Mesothelial cell of epicardium (in vitro differentiated cells): ENCODE measurements at places on chromosomes 4 and X. TPM values are rescaled to one million over a fixed set of nuclear protein-coding genes. Genes with fewer than 3 reads are reported as not detected.
A peak's percentile ranks its signal among the peaks of the same experiment; 100 is the strongest.

The SSX2 gene
- total RNA-seq: not detected in 3 replicates

The MSX1 gene
- total RNA-seq: 44.9 to 50.3 TPM (median 46.0 TPM) in 3 replicates

The GLRA3 gene
- total RNA-seq: 0.02 TPM in 1 of 3 replicates, not detected in the others

- H3K4me3 ChIP-seq: no peak overlapping the region
- no peak for DNase-seq
- no peak overlapping the region for H3K27ac ChIP-seq
- H3K36me3 ChIP-seq: peaks cover 11% of the 10 kb centered on the region
Observed at GRCh38 chr4:122747883-122748282, 15.4 kb downstream of the BBS12 start.

GRCh38 chrX:46180258-46180687 lies 364.9 kb downstream of the ZNF674 start:
- no peaks in the 10 kb centered on the region for H3K27me3 ChIP-seq
- no peaks in the 10 kb centered on the region for H3K36me3 ChIP-seq
- DNase-seq: no peak

The PITX2 gene
- 88.7 to 99.3 TPM (median 95.5 TPM) in 3 replicates for total RNA-seq

DNA sequence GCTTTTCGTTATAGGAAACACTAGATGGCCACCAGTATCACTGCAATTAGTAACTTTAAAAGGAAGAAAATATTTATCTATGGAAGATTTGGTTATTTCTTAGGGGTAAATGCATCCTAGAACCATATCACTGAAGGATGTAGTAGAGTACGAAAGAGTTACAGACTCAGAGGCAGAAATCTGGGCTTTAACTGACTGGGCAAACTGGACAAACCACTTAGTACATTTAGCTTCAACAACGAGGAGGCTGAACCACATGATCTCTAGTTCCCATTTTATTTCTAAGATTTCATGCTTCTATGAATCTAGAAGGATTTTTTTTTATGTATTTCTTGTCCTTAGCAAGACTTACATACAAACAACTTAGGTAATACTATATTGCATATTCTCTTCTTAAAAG lies 93.0 kb downstream of the SMARCA5 start:
- H3K36me3 ChIP-seq: no peaks in the 10 kb centered on the region
- no peaks in the 10 kb centered on the region for H3K4me1 ChIP-seq
- H3K4me3 ChIP-seq: no peak overlapping the region
- no peak for DNase-seq

GRCh38 chr4:184732126-184732525 lies 1.8 kb downstream of the CENPU start:
- peak overlapping the region; percentile 97 for H3K27ac ChIP-seq
- H3K4me3 ChIP-seq: peak overlapping the region; percentile 96
- H3K36me3 ChIP-seq: peaks cover 16% of the 10 kb centered on the region
- peaks cover 30% of the 10 kb centered on the region for H3K4me1 ChIP-seq

The STATH gene
- not detected in 3 replicates for total RNA-seq

The AFF2 gene
- 5.8 TPM in 3 replicates for total RNA-seq

DNA sequence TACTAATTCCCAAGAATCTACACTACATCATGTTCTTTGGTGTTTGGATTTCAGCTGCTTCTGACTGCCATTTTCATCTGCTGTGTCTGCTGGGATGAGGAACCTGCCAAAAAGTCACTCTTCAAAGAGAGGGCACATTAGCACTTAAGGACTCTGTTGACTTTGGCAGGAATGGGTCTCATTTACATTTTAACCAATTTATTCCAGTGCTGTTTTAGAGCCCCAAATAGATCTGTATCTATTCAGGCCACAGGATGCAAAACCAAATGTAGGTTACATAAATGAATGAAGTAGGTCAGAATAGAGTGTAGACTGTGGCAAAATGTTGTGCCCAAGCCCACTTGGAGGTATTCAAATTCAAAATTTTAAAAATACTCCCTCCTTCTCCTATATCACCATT lies 14.4 kb downstream of the TXK start:
- H3K27me3 ChIP-seq: no peaks in the 10 kb centered on the region
- no peak overlapping the region for H3K27ac ChIP-seq

- H3K4me1 ChIP-seq: peaks cover 23% of the 10 kb centered on the region
- H3K27ac ChIP-seq: no peak overlapping the region
- H3K4me3 ChIP-seq: no peak overlapping the region
- DNase-seq: no peak
- peaks cover 17% of the 10 kb centered on the region for H3K36me3 ChIP-seq
Observed at GRCh38 chr4:41009411-41009810, 204.9 kb downstream of the APBB2 start.

DNA sequence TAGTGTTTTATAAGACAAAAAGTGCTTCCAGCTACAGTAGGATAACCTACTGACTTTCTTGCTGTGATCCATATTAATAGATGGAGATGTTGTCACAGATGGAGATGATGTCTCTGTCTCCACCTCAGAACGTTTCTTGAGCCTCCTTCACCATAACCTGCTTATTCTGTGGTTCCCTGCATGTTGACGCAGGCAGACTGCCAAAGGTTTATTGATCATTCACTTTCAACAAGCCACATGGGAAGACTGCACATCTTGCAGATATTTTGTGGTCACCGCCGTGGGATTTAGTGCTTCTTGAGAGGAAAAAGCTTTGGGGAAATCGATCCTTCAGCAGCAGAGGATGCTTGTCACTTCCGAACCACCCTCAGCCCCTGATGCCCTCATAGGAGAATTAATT lies 943.0 kb upstream of the PRKX start:
- no peak overlapping the region for H3K4me3 ChIP-seq
- H3K27me3 ChIP-seq: no peaks in the 10 kb centered on the region
- no peak for DNase-seq
- peaks cover 9% of the 10 kb centered on the region for H3K4me1 ChIP-seq
- H3K27ac ChIP-seq: no peak overlapping the region

The FGF16 gene
- total RNA-seq: not detected in 3 replicates

GRCh38 chr4:178953447-178954120 lies 1511.3 kb upstream of the AGA start:
- H3K27me3 ChIP-seq: no peaks in the 10 kb centered on the region
- no peaks in the 10 kb centered on the region for H3K4me1 ChIP-seq
- no peaks in the 10 kb centered on the region for H3K36me3 ChIP-seq
- H3K27ac ChIP-seq: no peak overlapping the region
- no peak overlapping the region for H3K4me3 ChIP-seq
- no peak for DNase-seq

The ADAMTS3 gene
- total RNA-seq: 9.2 to 11.0 TPM (median 10.7 TPM) in 3 replicates

DNA sequence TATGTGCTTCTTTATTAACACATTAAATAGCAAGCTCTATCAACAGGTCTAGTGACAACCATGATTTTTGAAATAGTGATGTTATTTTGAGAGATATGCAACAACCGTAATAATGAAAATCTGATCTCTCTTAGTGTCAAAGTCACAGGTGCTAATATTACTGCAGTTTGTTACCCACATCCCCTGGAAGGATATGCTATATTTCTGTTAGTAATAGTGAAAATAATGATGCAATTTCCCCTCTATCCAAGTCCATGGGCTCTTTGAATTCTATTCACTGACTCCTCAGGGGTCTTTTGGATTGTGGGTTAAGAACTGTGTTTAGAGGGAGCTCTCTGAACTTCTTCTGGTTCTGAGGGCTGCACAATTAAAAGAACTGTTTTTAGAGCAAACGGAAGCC lies 3.0 kb upstream of the HSD17B10 start:
- H3K36me3 ChIP-seq: no peaks in the 10 kb centered on the region
- H3K4me1 ChIP-seq: peaks cover 19% of the 10 kb centered on the region
- no peak overlapping the region for H3K27ac ChIP-seq
- H3K27me3 ChIP-seq: peaks cover 10% of the 10 kb centered on the region
- DNase-seq: no peak

The STEEP1 gene
- total RNA-seq: 21.6 to 24.9 TPM (median 22.3 TPM) in 3 replicates

The SOX3 gene
- total RNA-seq: not detected in 3 replicates

The MEPE gene
- not detected in 3 replicates for total RNA-seq

The G3BP2 gene
- total RNA-seq: 169 to 178 TPM (median 175 TPM) in 3 replicates

The REELD1 gene
- total RNA-seq: 0.13 to 0.45 TPM (median 0.16 TPM) in 3 replicates

- H3K4me1 ChIP-seq: no peaks in the 10 kb centered on the region
- no peak overlapping the region for H3K4me3 ChIP-seq
- H3K27ac ChIP-seq: no peak overlapping the region
- no peak for DNase-seq
Observed at GRCh38 chr4:189304809-189305208, 635.9 kb upstream of the FRG1 start.

DNA sequence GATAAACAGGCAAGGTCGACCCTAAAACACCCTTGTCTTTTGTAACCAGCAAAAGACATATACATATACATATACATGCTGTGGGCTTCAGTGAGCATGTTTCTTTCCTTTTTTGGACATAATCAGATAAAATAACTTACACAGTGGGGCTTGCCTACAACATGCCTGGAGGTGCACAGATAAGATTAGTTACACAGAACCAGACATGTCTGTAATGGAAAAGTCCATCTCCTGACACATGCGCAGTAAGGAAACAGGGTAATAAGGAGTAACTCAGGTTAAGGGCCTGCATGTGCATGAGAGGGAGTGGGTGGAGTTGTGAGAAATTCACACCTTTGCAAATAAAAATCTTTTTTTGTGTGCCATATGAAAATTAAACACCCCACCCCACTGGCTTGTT lies 3.4 kb downstream of the UGT2A1 start:
- peak overlapping the region; percentile 66 for H3K27ac ChIP-seq
- peaks cover 16% of the 10 kb centered on the region for H3K4me1 ChIP-seq
- H3K36me3 ChIP-seq: no peaks in the 10 kb centered on the region
- no peak overlapping the region for H3K4me3 ChIP-seq
- no peaks in the 10 kb centered on the region for H3K27me3 ChIP-seq

GRCh38 chr4:138537731-138538490 lies 295.8 kb upstream of the SLC7A11 start:
- peaks cover 16% of the 10 kb centered on the region for H3K4me1 ChIP-seq
- H3K4me3 ChIP-seq: no peak overlapping the region
- DNase-seq: no peak
- no peaks in the 10 kb centered on the region for H3K27me3 ChIP-seq
- H3K36me3 ChIP-seq: peaks cover 11% of the 10 kb centered on the region
- no peak overlapping the region for H3K27ac ChIP-seq

- no peak overlapping the region for H3K4me3 ChIP-seq
- no peaks in the 10 kb centered on the region for H3K4me1 ChIP-seq
- no peaks in the 10 kb centered on the region for H3K36me3 ChIP-seq
Observed at GRCh38 chr4:8696369-8697127, 104.0 kb downstream of the CPZ start.

The CAPN6 gene
- 84.3 to 90.8 TPM (median 88.2 TPM) in 3 replicates for total RNA-seq

GRCh38 chr4:102196221-102196620 lies 149.1 kb downstream of the SLC39A8 start:
- H3K4me1 ChIP-seq: no peaks in the 10 kb centered on the region
- DNase-seq: no peak
- no peaks in the 10 kb centered on the region for H3K27me3 ChIP-seq
- H3K4me3 ChIP-seq: no peak overlapping the region

DNA sequence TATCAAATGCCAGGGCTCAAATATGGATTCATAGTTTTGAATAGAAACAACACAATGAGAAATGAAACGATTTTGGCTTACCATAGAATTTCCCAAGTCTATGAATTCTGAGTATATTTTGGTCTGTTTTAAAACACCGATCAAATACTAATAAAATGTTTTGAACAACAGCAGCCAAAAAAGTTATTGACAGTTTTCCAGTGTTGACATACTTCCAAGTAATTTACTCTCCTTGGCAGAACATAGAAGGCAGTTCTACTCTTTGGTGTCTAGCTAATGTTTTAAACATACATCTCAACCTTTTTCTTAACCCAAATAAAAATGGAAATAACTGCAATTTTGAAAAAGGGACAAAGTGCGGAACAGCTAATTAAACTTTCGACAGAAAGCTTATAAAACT lies 1419.8 kb downstream of the ADGRL3 start:
- peaks cover 3% of the 10 kb centered on the region for H3K4me1 ChIP-seq
- no peak overlapping the region for H3K4me3 ChIP-seq
- H3K27ac ChIP-seq: no peak overlapping the region
- H3K27me3 ChIP-seq: no peaks in the 10 kb centered on the region
- no peaks in the 10 kb centered on the region for H3K36me3 ChIP-seq

GRCh38 chr4:153763404-153763803 lies 3.6 kb upstream of the RNF175 start:
- H3K4me1 ChIP-seq: peaks cover 7% of the 10 kb centered on the region
- no peak overlapping the region for H3K4me3 ChIP-seq
- no peak overlapping the region for H3K27ac ChIP-seq
- no peaks in the 10 kb centered on the region for H3K36me3 ChIP-seq
